Stimulated activated CD4-positive, alpha-beta T cell treated with anti-CD3 and anti-CD28 coated beads, Interleukin-2, amount 100 ng/mL, for 48 hours (primary cell): ENCODE measurements at places on chromosomes 2 and 18.

DNA sequence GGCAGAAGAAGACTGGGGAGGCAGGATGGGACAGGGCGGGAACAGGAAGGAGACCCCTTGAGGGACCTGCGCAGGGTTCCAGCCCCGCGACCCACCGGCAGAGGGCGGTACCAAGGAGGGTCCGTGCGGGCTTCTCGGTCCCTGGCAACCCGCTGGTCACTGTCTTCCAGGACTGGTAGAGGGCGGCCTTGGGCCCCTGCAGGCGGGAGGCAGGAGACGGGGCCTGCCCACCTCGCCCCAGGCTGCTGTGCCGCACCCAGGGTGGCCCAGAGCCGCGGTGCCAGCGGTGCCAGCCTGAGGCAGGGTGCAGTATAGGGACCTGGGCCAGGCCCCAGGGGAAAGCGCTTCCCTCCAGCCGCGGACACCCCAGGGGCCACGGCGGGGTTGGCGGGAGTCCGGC, 34.5 kb downstream of the NEURL3 start:
- DNase-seq = peak; percentile 55

- no peak for DNase-seq
These were observed 81.3 kb upstream of the PIK3C3 start for GRCh38 chr18:41873730-41874129.

GRCh38 chr18:80105369-80106167, 3.5 kb upstream of the ADNP2 start:
- DNase-seq = no peak

DNA sequence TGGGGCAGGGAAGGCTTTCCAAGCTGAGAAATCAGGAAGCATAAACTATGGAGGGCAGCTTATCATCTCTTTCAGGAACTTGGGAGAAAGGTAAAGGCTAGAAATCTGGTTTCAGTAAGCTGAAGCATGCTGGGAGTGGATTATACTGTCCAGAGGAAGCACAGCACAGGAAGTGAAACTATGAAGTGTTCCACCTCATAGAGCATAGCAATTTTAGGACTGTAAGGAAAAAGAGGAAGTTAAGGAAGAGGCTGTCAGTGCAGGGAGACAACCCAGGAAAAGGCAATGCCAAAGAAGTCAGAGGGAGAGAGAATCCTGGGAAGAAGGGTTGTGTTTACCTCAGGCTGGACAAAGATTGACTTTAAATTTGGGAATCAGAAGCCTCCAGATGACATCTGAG, 51.9 kb downstream of the EFEMP1 start:
- DNase-seq = no peak

DNA sequence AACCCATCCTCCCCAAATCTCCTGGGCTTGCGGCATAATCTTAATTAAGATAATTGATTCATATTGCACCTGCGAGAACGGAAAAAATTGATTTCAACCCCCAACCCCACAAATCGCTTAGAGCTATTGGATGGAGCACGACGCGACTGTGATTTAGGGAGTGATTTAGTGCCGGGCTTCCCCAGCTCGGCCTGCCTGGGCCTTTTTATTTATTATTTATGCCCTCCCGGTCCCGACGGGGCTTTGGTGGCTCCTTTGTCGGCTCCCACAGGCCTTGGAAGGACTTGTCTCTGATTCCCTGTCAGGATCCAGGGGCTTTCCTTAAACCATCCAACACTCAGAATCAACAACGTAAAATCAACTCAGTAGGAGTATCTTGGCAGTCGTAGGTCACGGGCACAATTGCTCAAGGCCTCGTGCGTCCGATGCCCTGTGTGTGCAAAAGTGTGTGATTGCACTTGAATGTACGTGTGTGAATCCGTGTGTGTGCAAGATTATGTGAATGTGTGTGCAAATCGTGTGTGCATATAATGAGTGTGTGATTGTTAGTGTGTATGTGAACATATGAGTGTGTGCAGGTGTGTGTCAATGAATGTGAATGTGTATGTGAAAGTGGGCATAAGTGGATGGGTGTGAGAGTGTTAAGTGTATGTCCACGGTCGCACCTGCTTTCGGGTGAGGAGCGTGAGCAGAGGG, 4.3 kb upstream of the NEUROD1 start:
- no peak for DNase-seq

- DNase-seq = no peak
These were observed 100.1 kb upstream of the ASAP2 start for GRCh38 chr2:9106338-9107167.

GRCh38 chr18:68376926-68377325, 338.0 kb downstream of the TMX3 start:
- no peak for DNase-seq

- no peak for DNase-seq
These were observed 483.7 kb downstream of the PTPRM start for GRCh38 chr18:8050616-8051329.

- DNase-seq = no peak
These were observed 69.1 kb downstream of the ACKR3 start for GRCh38 chr2:236638707-236639106.

DNA sequence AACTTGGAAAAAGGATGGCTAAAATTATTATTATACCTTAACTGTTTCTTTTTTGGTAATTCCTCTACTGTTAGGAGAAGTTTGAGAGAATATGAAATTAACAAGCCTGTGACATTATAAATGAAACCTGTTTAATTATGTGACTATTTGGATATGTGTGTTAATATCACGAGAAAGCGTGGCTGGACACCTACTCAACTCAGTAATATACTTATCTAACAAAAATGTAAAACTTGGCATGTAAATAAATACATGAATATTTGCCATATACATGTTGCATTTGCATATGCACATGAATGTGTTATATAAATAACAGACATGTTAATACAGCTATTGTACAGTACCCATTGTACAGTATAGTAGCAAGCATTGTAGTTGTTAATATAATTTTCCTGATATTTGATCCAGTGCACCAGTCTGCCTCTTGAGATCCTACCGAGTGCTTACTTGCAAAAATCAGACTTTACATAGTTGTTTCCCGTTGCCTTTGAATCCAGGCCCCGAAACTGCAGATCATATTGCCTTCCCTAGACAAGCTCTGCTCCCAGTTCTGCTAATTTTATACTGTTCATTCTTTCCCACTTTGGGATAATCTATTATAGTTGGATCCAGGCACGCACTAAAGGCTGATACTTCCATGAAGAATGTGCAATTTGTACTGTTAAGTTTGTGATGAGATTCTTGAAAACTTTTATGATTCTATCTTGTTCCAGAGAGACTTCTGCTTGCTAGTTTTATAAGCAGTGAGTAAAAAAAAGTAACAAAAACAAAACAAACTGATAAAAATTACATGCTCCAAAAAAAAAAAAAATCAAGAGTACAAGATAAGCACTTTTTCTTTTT, 395.6 kb downstream of the ARHGAP15 start:
- no peak for DNase-seq

DNA sequence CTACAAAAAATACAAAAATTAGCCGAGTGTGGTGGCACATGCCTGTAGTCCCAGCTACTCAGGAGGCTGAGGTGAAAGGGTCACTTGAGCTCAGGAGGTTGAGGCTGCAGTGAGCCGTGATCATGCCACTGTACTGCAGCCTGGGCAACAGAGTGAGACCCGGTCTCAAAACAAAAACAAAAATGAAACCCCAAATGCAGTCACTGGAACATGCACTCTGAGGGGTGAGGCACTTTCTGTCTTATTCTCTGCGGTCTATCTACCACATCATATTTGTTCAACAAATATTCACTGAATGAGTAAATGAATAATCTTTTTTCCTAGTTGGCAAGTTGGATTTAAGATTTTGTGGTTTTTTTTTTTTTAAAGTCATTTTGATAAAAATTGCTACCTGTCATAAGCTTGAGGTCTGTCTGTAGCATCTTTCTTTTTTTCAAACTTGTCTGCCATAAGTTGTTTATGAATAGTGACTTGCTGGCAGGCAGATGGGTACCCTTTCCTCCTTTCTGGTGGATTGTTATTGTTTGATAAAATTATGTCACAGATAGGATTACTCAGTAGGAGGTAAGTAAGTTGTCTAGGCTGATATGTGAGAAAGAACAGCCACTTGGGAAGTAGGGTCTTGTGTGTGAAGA, 11.8 kb downstream of the CHRNA1 start:
- no peak for DNase-seq

GRCh38 chr2:30191819-30192271, 39.5 kb upstream of the LBH start:
- no peak for DNase-seq

DNA sequence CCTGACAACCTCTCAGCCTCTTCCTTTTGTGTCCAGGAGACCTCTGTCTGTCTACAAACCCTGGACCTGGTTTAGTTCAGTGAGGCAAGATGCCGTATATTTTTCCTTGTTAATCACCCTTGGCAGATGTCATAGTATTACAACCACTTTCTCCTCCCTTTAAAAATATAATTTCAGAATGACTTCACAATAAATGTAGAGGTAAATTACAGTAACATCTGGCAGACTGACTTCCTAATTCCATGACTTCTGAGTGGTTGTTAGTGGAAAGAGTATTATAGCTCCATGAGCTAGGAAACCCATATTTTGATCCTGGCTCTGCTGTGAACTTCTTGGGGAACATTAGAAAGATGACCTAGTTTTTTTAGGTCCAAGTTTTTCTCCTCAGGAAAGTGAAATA, 39.5 kb downstream of the SPATS2L start:
- no peak for DNase-seq

GRCh38 chr2:231250146-231250545, 51.7 kb downstream of the ARMC9 start:
- DNase-seq = no peak

DNA sequence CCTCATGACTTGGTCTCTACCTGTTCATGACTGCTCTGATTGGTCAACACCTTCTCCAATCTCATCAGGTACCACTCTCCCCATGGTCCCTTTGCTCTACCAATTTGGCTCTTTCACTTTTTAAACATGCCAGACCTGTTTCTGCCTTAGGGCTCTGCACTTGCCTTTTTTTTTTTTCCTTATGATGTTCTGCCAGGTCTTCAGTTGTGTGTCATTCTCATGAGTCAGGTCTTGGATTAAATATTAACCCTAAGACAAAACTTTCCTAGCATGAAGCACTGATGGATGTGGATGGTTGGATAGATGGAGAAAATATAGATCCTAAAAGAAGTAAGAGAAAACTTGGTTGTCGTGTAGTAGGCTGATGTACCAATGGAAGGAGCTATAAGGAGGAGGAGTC, 219.3 kb downstream of the TTC32 start:
- no peak for DNase-seq

DNA sequence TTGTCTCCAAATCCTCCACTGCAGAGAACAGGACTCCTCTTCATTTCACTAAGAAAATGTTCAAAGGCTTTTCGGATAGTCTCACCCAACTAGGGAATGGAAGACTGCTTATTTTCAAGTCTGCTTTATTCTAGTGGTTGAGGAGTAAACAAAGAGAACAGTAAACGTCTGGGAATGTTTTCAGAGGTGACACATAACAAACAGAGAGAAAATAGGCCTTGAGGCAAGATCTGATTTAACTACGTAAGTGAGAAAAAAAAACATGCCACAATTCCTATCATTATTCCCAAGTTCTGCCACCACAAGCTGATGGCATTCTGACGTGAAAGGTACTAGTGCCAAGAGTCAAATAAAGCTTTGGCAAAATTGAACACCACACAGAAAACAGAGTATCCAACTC, 16.7 kb upstream of the WIPF1 start:
- DNase-seq = no peak

- DNase-seq = no peak
These were observed 6.2 kb upstream of the TWIST2 start for GRCh38 chr2:238841542-238842164.

DNA sequence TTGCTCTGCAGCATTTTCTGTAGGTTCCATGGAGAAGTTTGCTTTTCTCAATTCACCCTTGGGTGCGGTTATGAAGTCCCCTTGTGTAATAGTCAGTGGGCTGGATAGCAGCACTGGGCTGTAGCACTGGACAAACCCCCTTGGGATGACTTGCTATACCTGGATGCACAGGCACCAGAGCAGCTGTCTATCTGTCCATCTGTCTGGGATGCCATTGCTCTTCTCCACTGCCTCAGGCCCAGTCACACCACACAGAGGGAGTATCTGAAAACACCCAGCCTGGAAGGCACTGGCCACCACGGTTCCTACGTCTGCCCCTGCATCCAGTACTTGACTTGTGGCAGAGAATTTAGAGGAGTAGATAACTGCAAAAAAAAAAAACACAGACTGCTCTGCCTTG, 254.5 kb downstream of the TFCP2L1 start:
- DNase-seq = no peak

DNA sequence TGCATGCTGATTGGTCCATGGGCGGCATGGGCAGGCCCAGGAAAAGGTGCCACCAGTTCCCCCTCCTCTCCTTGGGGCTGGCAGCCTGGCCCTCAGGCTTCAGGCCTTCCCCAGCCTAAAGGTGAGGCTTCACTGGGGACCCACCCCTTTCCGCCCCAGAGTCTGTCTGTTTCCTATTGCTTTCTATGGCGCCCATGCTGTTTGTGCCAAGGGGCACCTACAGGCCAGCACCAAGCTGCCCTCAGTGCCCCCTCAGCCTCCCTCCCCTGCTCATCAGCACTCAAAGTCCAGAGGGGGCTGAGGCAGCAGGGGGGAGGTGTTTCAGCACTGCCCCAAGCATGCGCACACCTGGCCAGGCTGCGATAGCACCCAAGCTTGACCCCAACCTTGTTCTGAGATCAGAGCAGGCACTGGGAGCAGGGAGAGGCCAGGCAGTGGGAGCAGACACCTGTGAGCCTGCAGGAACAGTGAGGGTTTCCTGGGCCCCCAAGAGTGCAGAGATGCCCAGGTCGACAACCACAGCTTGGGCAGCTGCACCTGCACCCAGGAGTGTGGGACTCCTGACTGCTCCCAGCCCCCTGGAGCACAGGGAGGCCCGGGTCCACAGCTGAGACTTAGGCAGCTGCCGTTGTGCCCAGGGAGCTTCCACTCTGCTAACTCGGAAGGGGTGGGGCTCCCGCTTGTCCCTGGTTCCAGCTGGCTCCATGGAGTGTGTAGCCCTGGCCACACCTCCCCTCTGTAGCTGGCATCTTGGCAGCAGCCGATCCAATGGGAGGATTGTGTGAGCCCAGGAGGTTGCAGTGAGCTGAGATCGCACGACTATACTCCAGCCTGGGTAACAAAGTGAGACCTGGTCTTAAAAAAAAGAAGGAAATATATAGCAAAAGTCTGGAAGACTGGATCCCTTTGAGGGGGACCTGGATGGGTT, 69.1 kb downstream of the NCAPH start:
- no peak for DNase-seq

DNA sequence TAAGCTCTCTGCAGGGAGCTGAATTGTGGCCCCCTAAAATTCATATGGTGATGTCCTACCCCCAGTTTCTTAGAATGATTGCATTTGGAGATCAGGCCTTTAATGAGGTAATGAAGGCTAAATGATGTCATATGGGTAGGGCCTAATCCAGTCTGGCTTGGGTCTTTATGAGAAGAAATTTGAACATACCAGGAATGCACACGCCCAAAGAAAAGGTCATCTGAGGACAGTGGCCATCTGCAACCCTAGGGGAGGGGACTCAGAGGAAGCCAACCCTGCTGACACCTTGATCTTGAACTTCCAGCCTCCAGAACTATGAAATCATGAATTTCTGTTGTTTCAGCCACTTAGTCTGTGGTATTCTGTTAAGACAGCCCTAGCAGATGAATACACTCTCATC, 426.7 kb downstream of the EPHA4 start:
- DNase-seq = no peak
